ENCODE measurements at places on chromosomes 7 and 10. TPM values are rescaled to one million over a fixed set of nuclear protein-coding genes. Genes with fewer than 3 reads are reported as not detected.

- no peak for DNase-seq
These were observed 15.9 kb upstream of the SLC25A16 start for GRCh38 chr10:68543004-68543918.

GRCh38 chr7:102320601-102321350 lies 34.1 kb downstream of the SH2B2 start:
- no peak for DNase-seq

GRCh38 chr7:5406957-5407945 lies 16.4 kb downstream of the TNRC18 start:
- DNase-seq, result no peak

DNA sequence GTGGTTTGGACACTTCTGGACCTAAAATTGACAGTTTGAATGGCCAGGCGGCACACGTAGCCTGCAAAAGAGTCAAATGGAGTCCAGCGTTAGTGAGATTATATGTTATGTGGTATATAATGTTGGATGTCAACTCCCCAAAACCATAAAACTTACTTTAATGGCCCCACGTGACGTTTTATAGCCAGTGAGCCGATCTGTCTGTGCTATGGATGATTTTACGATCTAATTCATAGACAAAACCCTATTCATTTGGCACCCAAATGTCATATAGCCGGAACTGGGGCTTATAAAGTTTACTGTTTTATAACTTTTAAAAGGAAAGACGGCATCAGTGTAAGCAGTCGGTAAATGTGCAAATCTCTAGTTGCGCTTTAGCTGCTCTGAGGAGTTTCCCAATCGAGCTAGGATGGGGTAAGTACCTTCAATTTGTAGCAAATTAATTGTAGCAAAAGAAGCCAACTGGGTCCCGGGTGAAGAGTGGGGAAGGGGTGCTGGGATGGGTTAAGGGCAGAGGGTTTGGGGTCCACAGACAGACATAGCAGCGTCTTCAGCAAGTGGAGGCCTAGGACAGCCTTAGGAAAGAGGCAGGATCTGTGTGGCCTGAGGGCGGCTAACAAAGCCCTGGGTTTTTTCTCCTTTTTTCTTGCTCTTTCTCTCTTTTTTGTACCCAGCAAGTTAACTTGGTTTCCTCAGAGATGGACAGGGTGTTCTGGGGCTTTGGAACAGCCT lies 3.2 kb downstream of the HOXA5 start:
- peak; percentile 12 for DNase-seq

Gene MYH16
- total RNA-seq, result not detected

Gene CALHM3
- not detected for total RNA-seq

Gene AOAH
- 5.8 TPM for total RNA-seq

Gene ASNS
- total RNA-seq, result 16.8 TPM

Gene NEURL1
- total RNA-seq, result not detected

GRCh38 chr7:89714131-89714530 lies 440.1 kb upstream of the STEAP1 start:
- no peak for DNase-seq

DNA sequence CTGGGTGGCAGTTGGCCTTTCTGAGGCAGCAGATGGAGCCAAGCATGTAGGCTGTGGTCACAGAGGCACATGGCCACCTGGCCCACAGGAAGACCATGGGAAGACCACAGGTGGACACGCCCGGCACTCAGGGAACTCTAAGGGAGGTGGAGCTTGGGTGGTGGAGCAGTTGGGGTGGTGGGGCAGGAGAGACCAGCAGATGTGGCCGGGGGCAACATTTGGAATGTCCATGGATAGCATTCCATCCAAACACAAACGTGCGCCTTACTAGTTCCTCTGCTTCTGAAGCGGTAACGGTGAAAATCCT lies 290.9 kb downstream of the PTPRN2 start:
- no peak for DNase-seq

- DNase-seq, result no peak
These were observed at the start of gene CD36 for GRCh38 chr7:80637911-80638765. Gene CD36, plus strand, starts transcription at chr7:80638642. Its CDS starts 8,099 bp downstream, at chr7:80646741.

DNA sequence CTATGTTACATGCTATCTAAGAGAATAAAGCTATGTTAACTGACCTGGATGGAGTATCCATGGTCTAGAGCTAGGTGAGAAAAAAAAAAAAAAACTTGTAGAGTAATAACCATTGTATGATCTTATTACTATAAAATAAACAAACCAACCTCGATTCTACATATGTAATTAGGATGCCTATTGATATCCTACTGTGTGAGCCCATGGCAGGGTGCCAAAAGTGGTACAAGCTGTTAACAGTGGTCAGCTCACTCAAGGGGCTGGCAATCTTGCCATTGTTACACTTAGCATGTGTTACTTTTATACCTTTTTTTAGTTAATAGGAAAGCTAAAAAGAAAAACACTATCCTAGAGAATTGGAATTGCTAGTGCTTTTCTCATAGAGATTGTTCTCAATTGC lies 13.5 kb upstream of the IL6 start:
- DNase-seq, result no peak

Gene TPST1
- 16.4 TPM for total RNA-seq

DNA sequence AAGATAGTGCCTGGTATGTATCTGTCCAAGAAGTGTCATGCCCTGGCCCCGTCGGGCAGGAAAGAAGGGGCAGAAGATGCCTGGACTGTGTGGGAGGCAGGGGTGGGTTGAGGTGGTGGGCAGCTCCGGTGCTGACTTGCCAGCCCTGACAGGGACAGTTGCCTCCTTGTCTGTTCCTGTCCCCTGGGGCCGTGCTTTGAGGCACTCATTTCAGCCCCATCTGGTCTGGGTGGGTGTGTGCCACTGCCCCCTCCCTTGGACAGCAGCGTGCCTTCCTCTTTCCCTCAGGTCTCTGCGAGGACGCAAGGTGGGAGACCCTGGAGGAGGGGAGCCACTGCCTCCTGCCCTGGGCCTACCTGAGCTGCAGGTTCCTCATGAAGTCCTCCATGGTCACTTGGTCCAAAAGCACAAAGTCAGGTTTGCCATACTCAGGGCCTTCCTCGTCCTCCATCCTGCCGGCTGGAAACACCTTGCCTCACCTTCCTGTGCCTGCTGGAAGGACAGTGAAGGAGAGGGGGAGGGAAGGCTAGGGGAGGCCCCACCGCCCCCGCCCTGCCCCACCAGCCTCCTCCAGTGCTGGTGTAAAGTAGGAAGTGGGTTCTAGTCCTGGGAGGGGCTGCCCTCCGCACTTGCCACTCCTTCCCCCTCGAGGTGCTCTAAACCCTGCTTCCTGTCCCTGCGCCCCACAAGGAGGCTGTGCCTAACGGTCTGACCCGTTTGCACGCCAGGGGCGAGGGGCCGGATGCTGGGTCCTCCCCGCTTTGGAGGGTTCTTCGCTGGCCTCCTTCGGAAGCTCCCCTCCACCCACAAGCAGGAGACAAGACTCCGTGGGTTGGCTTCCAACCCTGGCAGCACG lies at the start of gene MYO1G:
Gene MYO1G (minus strand): TSS at position 505 of the 856 bp plus-strand sequence. CDS start 54 bp downstream, at position 451.
- DNase-seq, result no peak

Gene IFIT3
- total RNA-seq, result 9.2 TPM

Gene TUBB8
- 0.88 TPM for total RNA-seq

DNA sequence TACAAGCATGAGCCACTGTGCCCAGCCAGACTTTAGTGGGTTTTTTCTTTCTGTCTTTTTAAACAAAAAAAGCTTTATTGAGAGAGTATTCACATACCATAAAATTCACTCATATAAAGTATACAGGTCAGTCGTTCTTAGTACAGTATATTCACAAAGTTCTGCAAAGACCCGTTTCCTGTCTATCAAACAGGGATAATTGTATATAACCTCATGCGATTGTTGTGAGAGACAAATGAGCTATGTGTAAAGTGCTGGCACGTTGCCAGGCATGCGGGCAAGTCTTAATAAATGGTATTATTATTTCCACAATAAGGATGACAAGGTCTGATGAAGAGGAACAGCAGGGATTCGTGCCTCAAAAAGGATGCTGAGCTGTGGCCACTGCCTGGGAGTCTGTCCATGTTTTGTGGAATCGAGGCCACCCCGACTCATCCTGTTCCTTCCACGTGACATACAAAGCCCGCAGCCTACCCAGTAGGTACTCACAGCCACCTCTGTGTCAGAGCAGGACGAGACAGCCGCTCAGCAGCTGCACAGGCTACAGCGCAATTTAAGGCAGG lies 51.6 kb downstream of the SMKR1 start:
- DNase-seq, result no peak

- no peak for DNase-seq
These were observed 9.9 kb downstream of the WDR86 start for GRCh38 chr7:151399906-151400305.

- DNase-seq, result no peak
These were observed 84.8 kb upstream of the PHF14 start for GRCh38 chr7:10888861-10889260.

- no peak for DNase-seq
These were observed 16.7 kb downstream of the SLIT1 start for GRCh38 chr10:97169063-97169462.

GRCh38 chr10:62170732-62171131 lies 97.9 kb downstream of the RTKN2 start:
- DNase-seq, result no peak

- no peak for DNase-seq
These were observed 45.3 kb downstream of the BZW2 start for GRCh38 chr7:16691241-16691640.

Gene MPP7
- 4.4 TPM for total RNA-seq

- DNase-seq, result no peak
These were observed 138.0 kb downstream of the PPP1R9A start for GRCh38 chr7:95045236-95045923.

DNA sequence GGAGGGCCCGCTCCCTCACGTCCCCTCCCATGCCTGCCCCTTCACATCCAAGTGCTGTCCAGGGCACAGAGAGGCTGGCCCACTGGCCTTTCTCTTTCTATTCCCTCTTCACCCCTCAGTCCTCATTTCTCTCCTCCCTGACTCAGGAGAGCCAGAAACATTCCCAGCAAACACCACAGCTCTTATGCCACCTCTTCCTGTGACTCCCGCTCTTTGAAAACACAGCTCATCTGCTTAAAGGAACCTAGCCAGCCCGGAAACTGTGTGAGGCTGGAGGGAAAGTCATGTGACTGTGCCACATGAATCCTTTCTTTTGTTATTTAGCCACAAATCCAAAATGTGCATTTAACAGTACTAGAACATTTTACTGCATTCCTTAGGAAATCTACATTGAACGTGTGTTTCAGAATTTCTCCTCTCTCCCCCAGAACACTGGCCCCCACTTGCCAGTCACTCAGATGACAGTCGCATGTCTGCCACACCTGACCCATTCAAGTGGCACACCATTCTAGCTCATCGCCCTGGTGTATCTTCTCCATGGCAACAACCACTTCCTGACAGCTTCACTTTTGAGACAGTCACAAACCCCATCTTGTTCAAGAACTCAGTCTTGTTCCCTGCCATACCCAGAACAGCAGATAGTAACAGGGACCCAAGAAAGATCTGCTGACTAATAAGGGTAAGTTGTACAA lies 42.8 kb downstream of the GRB10 start:
- DNase-seq, result no peak

DNA sequence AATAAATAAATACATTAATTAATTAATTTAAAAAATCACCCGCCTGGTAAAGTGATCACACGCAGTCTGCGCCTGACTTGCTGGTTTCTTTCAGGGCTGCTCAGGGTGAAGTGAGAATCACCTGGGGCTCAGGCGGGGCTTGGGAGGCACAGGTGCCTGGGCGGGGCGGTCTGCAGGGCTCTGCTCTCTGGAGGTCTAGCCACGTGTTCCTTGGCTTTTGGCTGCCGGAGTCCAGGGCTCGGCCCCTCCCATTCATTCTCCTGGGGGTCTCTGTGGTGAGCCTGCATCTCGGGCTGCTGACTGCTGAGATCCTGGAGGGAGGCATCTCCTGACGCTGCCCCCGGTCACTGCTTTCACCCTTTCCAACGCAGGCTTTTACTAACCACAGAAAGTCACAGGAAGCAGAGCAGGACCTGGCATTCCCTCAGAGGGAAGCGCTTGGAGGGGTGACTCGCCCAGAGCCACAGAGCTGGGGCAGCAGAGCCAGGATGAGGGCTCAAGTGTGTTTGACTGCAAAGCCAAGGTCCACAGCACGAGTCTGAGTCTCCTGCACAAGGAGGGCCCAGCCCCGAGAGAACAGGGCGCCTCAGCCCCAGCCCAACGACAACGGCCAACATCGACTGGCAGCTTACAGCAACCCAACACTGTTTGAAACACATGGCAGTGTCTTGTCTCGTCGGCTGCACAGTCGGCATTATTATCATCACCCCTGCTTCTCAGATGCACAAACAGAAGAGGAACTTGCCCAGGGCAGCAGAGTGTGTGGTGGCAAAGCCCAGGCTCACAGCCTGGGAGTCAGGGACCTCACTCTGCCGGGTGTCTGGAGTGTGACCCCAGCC lies 22.4 kb upstream of the MNX1 start:
- DNase-seq, result no peak

Gene GFRA1
- total RNA-seq, result 64.7 TPM

Gene SPOCK2
- total RNA-seq, result 24.6 TPM

DNA sequence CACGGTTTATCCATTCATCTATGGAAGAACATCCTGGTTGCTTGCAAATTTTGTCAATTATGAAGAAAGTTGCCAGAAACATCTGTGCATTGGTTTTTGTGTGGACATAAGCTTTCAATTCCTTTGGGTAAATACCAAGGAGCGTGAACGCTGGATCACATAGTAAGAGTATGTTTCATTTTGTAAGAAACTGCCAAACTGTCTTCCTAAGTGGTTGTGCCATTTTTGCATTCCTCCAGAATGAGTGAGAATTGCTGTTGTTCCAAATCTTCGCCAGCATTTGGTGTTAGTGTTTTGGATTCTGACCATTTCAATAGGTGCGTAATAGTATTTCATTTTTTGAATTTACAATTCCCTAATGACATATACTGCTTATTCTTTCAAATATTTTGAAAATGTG lies 155.3 kb upstream of the FRMD4A start:
- DNase-seq, result no peak

DNA sequence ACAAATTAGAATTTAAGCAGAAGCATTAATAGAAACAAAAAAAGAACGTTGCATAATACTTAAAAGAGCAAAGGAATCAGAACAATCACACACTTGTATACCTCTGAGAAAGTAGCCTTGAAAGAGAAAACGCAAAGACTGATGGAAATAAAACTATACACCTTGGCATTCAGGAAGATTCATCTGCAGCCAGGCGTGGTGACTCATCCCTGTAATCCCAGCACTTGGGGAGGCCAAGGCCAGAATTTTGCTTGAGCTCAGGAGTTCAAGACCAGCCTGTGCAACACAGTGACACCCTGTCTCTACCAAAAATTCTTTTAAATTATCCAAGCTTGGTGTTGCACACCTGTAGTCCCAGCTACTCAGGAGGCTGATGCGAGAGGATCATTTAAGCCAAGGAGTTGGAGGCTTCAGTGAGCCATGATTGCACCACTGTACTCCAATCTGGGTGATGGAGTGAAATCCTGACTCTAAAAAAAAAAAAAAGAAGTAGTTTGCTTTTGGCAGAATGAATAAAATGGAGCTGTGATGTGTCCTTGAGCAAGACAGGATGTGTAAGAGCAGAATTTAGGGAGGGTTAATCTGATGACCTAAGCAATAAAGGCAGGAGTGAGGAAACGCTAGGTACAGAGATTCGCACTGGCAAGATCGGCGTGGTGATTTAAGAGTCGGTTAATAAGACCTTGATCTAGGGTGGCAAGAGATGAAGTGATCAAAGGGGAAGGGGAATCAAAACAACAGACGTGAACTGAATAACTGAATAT lies 75.8 kb upstream of the NRP1 start:
- no peak for DNase-seq

Data from omental fat pad (tissue), 4 donors.